Stimulated activated CD4-positive, alpha-beta T cell treated with anti-CD3 and anti-CD28 coated beads, Interleukin-1b, Interleukin-23, amount 100 ng/mL, for 1 hour (primary cell): ENCODE measurements at places on chromosomes 2 and 18.

- no peak for DNase-seq
Observed at GRCh38 chr2:141186413-141187074, 944.3 kb downstream of the LRP1B start.

DNA sequence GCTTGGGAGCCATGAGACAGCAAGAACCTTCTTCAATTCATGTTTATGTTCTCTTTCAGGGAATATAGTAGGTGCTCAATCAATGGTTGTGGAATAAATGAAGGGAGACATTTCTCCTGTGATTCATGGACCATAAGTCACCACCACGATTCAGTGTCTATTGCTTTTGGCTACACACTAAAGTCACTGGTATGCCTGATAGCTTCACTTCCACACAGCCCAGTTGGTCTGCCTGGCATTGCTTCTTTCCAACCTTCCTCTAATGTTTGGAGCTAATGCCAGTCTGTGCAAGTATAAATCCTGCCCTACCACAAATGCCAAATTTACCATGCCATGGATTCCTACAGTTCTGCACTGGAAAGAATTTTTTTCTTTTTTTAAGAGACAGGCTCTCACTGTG, 1.3 kb upstream of the CXCR1 start:
- DNase-seq: no peak

- no peak for DNase-seq
Observed at GRCh38 chr18:68275616-68276015, 439.3 kb downstream of the TMX3 start.

- DNase-seq: no peak
Observed at GRCh38 chr18:9174302-9174701, 37.7 kb downstream of the ANKRD12 start.

GRCh38 chr2:217055624-217056023, 195.8 kb upstream of the TNP1 start:
- no peak for DNase-seq
